NCI-H1092 treated with DMSO at 0.1 percent for 48 hours (cell line): ENCODE measurements at places on chromosomes 2 and 18.

- no peak for DNase-seq
These were observed 111.1 kb downstream of the PDCL3 start for GRCh38 chr2:100673691-100674485.

DNA sequence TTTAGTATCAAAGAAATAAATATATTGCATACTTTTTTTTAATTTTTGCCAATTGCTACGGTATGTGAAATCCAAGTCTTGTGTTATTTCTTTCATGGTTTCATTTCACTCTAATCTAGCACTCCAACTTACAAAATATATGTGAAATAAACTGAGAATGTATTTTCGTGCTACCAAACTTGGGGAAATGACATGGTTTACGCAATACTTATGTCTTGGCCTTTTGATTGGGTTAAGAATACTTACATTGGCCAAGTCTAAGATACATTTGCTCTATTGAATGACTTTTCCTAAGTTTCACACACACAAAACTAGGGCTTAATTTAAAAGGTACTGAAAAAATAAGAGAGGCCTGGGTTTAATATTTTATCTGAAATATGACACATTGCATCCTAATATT is 80.5 kb downstream of the VRK2 start:
- DNase-seq = no peak

DNA sequence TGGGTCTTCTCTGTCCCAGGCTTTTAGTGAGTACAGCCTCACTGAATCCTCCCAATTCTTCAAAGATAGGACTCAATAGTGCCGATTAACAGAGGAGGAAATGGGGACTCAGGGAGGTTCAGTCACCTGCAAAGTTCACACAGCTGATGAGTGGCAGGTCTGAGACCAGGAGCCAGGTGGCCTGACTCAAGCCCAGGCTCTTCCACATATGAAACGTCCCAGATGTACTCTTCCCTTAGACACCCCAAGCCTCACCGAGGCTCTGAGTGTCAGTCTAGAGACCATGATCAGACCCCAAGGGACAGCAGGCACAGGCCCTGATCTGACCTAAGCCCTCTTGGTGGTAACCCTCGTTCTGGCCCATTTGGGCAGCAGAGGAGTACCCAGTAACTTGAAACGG is 115.2 kb downstream of the INHBB start:
- DNase-seq = no peak

DNA sequence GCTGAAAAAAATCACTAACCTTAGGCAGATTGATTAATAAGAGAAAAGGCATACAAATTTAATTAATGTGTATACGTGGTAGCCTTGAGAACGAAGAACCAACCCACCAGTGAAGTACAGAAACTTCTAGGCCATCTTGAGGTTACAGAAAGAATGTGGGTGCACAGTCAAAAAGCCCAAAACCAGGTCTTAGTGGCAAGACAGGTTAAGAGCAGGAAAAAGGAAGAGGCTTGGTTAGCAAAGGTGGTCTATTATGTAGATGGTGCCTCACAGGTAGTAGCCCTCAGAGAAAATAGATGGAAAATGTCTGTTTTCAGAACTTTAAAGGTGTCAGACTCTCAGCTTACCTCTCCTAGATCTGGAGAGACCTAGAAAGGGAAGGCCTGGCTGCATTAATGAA is 22.0 kb upstream of the SLC35G4 start:
- DNase-seq = no peak
